ENCODE measurements at places on chromosomes 2 and 18.

- DNase-seq: peak; percentile 37
These were observed 14.3 kb upstream of the TANC1 start for GRCh38 chr2:158953926-158954763.

GRCh38 chr2:85706599-85707296 is 12.6 kb downstream of the GNLY start:
- DNase-seq: no peak

- DNase-seq: no peak
These were observed 66.4 kb downstream of the PAX3 start for GRCh38 chr2:222232372-222232771.

GRCh38 chr2:101106453-101107181 is 44.6 kb downstream of the TBC1D8 start:
- no peak for DNase-seq

DNA sequence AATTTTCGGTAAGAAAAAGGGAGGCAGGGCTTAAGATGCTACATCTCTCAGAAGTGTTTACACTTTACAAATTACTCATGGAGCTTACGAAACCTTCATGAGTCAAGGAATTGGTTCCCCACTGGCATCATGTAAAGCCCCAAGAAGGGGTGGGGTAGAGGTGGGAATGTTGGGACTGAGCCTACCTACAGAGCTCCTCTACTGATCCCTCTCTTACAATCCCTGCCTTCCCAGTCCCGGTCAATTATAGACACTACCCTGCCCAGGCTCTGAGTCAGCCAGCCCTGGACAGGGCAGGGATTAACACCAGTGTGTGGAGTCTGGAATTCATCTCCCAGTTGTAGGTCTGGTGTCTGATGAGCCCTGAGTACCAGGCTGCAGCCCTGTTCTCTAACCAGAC is 248.9 kb downstream of the PAX3 start:
- DNase-seq: no peak

GRCh38 chr2:164984428-164984827 is 29.1 kb upstream of the SLC38A11 start:
- DNase-seq: no peak

- no peak for DNase-seq
These were observed 2.9 kb upstream of the SNRNP200 start for GRCh38 chr2:96308248-96308647.

- DNase-seq: no peak
These were observed at the start of gene LCT for GRCh38 chr2:135836596-135837270. LCT (minus strand) TSS chr2:135837184; CDS start chr2:135837169, 15 bp downstream.

Measured in stimulated activated CD4-positive, alpha-beta T cell treated with anti-CD3 and anti-CD28 coated beads, Interleukin-4, amount 100 ng/mL, for 24 hours (primary cell).